ENCODE measurements at places on chromosomes 7 and 10.

DNA sequence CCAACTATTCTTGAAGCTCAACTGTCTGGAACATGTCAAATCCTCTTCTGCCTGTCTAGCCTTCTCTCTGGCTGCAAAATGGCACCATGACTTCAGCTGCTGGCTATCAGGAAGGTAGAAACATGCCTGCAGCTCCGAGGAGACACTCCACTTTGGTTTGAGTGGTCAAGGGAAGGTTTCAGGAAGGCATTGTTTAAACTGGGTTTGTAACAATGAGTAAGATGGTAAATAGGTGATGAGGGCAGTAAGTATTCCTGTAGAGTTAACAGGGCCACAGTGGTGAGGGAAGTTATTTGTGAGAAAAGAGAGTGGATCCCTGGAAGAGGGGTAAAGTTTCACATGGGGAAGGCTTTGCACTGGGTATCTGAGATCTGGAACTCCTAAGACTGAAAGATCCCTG is 231.5 kb downstream of the ABCA13 start:
- DNase-seq: no peak

DNA sequence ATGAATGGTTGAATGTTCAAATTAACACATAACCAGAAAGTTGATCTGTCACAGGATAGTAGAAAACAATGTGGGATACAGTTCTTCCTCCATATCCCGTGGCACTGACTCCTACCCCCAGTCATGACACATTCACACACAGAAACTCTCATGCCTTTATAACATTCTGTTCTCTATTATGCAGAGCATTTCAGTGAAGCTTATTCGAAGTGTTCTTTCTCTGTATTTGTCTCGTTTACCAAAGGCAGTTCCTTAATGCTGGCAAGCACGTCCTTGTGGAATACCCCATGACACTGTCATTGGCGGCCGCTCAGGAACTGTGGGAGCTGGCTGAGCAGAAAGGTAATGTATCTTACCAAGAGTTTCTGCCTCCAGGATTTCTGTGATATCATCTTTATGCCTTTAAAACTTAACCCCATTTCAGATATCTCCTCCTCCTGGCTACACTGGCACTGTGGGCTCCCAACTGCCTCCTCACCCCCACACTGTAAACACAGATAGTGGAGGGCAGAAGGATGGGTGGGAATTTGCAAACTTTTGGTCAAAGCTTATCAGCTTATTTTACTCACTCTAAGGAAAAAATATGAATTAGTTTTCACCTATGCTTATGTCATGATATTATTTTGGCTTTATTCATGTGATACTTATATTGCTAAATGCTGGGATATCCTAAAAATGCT is 34.1 kb downstream of the BLVRA start:
- DNase-seq: no peak

- DNase-seq: no peak
Observed at GRCh38 chr10:126058507-126058906, 162.1 kb downstream of the FANK1 start.

DNA sequence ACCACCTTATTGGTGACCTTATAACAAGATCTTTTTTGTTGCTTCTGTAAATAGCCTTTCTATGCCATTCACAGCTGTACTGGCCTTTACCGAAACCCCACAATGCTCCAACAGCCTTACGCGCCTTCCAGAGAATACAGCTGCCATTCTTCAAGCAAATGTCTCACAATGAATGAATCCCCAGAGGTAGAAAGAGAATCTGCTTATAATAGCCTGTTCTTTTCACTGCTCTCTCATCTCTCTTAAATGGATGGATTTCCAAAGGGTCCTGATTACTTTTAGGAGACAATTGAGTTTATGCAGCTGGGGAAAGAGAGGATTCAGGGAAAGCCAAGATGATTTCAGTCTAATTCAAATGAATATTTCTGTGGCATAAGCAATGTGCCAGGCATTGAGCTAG is 183.1 kb upstream of the PDE1C start:
- DNase-seq: no peak

GRCh38 chr7:1708596-1709251 is 38.6 kb downstream of the ELFN1 start:
- no peak for DNase-seq

GRCh38 chr10:8665322-8665721 is 610.8 kb downstream of the GATA3 start:
- DNase-seq: no peak

GRCh38 chr7:36280840-36281812 is 108.5 kb upstream of the ANLN start:
- no peak for DNase-seq

GRCh38 chr7:149209518-149210269 is 14.3 kb downstream of the ZNF282 start:
- DNase-seq: no peak

DNA sequence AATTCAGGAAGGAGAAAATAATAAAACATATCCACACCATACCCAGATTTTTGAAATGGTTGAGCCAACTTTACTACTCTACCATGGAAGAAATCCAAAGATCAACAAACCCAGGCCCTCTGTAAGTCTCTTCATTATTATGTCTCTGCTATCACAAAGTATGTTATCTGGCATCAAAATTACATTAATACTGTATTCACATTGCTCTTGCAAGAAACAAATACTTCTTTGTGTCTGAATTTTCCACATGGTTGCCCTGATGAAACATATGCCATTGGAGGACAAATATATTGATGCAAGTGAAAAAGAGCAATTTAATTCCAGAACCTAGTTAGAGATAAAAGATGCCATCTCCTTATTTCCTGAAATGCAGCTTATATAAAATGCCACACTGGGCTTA is 204.0 kb downstream of the FZD1 start:
- no peak for DNase-seq

- no peak for DNase-seq
Observed at GRCh38 chr7:50304129-50304910, at the start of gene IKZF1. Gene IKZF1, plus strand, starts transcription at chr7:50304716. Its CDS starts 14,346 bp downstream, at chr7:50319062.

GRCh38 chr10:24390746-24391145 is 181.8 kb downstream of the KIAA1217 start:
- DNase-seq: no peak

GRCh38 chr10:122279725-122280141 is 8.6 kb downstream of the BTBD16 start:
- DNase-seq: no peak

GRCh38 chr10:110141871-110142635 is 65.4 kb upstream of the MXI1 start:
- DNase-seq: no peak

GRCh38 chr10:114694752-114695151 is 36.7 kb upstream of the ABLIM1 start:
- no peak for DNase-seq

- peak; percentile 52 for DNase-seq
Observed at GRCh38 chr7:25894902-25895791, 256.9 kb upstream of the NFE2L3 start.

DNA sequence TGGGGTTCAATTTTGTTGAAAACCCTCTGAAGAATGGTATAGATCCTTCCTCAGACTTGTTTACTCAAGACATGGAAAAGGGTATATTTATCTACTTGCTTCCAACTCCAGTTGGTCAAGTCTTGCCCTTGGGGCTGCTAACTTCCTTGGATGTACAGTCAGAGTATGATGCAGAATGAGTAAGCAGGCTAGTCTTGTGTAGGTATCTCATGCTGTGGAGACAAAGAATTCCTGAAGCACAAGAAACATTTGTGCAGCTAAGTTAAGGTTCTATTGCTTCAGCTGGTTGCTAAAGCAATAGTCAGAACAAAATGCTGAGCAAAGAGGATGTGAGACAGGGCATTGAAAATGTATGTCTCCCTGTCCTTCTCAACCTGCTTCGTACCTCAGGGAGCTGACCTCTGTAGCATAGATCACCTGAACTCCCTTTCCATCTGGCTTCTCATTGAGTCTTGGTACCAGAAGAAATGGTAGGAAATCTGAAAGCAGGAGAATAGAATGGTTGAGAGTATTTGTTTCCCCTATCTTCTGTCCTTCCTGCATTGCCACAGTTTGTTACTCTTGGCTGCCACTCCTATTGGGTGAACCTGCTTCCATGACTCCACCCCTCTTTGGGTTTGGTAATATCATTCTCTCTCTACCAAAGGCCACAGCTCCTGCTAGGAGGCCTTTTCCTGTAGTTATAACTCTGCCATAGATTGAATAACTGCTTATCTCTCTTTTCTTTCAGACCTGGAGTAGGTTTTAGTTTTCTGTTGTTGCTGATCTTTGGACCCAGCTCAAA is 346.0 kb downstream of the PHF14 start:
- no peak for DNase-seq

DNA sequence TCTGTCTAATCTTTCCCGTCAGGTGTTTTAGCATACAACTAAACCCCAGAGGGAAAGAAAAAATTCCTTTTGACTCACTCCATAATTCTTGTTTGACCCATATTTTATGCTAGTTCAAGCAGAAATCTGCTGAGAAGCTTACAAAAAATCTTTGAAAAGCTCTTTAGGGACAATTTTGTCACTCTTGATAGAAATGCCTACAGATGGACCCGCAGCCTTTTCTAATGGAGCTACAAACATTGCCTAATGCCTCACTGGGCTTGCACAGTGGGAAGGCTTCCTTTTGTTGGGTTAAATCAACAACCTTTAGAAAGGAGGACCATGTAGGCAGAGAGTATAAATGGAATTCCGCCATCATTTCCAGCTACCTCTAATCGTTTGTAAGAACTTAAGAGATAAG is 344.5 kb downstream of the PCLO start:
- DNase-seq: no peak

DNA sequence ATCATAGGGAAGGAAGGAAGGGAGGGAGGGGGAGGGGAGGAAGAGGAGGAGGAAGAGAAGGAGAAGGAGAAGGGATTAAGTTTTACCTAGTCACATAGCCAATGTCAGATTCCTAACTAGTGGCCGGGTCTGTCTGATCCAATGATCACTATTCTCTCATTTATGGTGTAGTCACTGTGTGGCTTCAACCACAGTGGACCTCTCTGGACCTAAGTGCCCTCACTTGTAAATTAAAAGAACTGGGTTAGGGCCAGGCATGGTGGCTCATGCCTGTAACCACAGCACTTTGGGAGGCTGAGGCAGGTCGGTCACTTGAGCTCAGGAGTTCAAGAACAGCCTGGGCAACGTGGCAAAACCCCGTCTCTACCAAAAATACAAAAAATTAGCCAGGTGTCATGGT is 6.6 kb upstream of the SERPINE1 start:
- no peak for DNase-seq

GRCh38 chr10:49143249-49143648 is 9.4 kb upstream of the FAM170B start:
- no peak for DNase-seq

DNA sequence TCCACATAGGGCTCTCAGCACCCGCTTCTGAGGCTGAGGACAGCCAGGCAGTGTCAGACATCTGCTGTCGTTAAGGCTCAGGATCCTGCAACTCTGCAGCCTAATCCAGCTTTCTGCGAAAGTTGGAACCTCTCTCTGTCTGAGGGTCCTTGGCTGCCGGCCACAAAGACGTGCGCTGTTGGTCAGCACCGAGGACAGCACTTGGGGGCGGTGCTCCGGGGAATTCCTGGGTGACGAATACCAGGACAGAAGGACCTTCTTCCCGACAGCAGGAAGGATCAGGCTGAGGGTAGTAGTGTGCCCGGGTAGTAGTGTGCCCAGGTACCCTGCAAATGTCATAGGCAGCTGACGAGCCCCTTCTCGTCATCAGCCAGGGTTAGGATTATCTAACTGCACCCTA is 16.0 kb upstream of the RASGEF1A start:
- DNase-seq: no peak

- no peak for DNase-seq
Observed at GRCh38 chr10:120735773-120736371, 115.3 kb upstream of the WDR11 start.

GRCh38 chr10:59245686-59246085 is 69.2 kb downstream of the PHYHIPL start:
- no peak for DNase-seq

DNA sequence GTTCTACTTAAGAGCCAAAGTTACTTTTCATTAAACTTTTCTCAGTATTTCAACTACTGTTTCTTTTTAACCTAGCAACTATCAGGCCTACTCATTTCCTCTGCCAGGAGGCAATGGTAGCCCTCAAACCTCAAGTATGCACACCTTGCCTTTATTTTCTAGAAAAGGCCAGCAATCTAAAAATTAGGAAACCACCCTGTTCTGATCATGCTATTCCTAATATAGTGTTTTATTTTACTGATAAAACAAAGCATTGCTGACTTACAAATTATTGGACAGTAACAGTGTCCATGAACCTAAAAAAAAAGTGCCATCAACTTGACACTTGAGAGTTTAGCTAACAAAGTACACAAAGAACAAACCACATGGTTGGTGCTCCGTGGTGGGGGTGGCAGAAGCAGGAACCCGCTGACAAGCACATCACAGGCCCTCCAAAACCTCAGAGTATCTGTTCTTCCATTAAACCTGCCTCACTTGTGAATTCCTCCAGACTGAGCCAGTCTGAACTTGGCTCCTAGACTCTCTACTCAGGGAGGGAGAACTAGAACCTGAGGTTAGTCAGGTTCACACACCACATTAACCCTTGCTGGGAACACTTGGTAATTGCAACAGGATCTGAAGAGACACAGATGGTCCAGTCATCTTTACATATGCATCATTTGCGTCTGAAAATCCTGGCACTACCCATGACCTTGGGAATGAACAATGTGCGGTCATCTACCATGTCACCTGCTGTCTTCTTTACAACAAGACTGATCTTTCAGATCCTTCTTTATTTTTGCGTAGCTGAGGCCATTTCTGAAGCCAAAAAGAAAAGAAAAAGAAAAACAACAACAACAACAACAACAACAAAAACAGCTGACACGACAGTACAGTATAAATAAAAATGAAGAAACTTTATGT is 31.9 kb downstream of the PIP4K2A start:
- DNase-seq: no peak

- no peak for DNase-seq
Observed at GRCh38 chr10:71212318-71213126, at the start of gene UNC5B. Gene UNC5B, plus strand, starts transcription at chr10:71212570. Its CDS starts 416 bp downstream, at chr10:71212986.

- no peak for DNase-seq
Observed at GRCh38 chr7:4727914-4728705, 46.0 kb downstream of the FOXK1 start.

GRCh38 chr7:26948617-26949118 is 84.3 kb upstream of the SKAP2 start:
- no peak for DNase-seq

DNA sequence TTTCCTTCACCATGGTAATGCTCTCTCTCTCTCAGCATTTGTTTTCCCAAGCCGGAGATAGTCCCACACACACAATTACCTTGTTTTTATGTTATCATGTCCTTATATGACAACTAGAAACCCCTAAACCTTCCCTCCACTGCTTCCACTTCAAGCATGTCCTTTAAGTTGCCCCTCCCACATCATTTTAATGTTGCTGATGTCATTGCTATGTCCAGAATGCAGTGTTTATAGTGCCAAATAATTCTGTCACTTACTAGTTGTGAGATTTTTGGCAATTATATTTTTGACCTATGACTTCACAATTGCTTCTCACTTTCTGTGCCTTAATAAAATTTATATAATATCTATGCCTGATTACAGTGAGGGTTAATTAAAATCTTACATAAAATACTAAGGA is 645.9 kb downstream of the XPNPEP1 start:
- no peak for DNase-seq

DNA sequence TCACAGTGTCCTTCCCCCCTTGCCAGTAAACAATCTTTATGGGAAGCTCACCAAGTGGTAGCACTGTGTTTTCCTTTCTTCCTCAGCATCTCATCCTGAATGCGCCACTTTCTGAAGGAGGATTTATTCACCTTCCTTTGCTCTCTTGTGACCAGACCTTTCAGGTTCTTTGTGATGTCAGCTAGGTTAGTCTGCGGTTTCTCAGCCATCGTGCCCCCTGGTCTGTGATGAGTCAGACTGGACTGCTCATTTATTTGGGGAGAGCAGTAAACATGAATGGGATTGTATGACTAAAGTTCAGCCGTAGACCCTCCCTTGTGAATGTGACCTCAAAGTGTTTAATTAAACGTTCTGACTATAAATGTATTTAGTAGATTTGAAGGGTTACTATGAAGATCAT is 235.1 kb upstream of the CELF2 start:
- no peak for DNase-seq
